Left renal cortex interstitium (tissue), 4 donors: ENCODE measurements at places on chromosomes 7 and 10. TPM values are rescaled to one million over a fixed set of nuclear protein-coding genes. Genes with fewer than 3 reads are reported as not detected.

Gene EBF3
- 2.3 TPM for polyA plus RNA-seq

Gene SPDYE11
- 0.28 TPM for polyA plus RNA-seq

Gene SNX10
- polyA plus RNA-seq = 18.6 TPM

Gene CRPPA
- polyA plus RNA-seq = 4.8 TPM

Gene C10orf62
- polyA plus RNA-seq = 0.61 TPM

Gene ABCA13
- 0.76 TPM for polyA plus RNA-seq

Gene CALML3
- polyA plus RNA-seq = not detected

Gene LUC7L2
- polyA plus RNA-seq = 105 TPM

Gene NUTM2B
- 2.9 TPM for polyA plus RNA-seq
